SK-N-SH (cell line): ENCODE measurements at places on chromosomes 4 and X.

DNA sequence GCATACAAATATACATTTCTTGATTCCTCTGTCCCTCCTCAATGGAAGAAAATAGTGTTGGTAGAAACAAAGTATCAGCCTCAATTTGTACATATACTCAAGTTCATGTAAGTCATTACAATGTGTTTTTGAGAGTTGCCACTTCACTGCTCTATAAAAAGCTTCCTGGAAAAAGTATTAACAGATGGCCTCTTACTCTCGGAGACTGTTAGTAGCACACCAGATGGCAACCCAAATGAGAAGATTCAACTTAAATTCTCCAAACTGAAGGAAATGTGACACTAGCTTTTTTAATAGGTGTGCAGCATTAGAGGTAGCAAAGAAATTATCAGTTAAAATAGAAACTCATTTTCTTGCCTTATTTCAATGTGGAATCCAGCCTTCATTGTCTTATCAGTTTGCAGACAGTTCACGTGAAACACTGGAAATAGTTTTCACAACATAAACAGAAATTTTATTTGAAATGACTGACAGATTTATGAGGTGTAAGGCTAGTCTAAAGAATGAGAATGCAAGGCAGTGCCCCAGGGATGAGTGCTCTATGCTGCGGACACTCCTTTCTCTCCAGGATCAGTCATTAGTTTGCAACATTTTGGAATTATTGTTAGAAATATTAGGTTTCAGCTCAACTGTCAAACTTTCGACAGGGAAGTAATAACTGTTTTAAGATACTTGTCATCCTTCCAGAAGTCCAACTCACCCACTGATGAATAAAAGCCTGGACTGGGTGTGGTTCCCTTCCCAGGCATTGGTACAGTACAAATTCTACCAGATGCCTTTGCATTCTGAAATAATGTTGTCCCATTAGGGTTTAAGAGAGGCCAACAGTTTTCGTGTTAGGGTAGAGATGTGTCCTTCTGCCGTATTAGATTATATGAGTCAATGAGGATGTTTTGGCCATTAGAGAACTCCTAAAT is 50.9 kb downstream of the IDS start:
- DNase-seq = no peak

- no peak for DNase-seq
These were observed 15.4 kb downstream of the NHS start for GRCh38 chrX:17390419-17390850.

- DNase-seq = no peak
These were observed 15.5 kb upstream of the IGBP1 start for GRCh38 chrX:70117738-70118137.

DNA sequence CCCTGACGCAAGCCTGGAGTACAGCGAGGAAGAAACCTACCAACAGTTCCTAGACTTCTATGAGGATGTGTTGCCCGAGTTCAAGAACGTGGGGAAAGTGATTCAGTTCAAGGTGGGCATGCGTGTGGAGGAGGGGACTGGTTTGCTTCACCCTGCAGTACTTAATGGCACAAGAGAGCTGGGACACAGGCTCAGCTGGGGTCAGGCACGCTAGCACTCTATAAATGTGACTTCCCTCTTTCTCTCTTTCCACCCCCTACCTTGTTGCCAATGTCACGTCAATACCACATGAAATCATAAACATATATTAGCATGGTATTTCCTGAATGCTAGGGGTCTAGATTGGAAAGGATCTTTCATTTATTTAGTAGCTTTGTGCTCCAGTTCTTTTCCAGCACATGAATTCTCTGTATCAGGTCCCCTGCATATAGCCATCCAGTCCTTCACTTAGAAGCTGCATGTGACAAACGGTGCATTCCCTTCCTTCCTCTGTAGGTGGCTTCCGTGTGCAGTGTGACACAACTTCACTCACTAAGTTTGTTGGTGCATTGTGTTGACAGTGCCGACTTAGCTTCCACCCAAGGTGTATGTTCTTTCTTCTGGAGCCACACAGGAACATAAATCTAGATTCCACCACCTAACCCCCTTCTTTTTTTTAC is 25.6 kb downstream of the ZRSR2 start:
- peak; percentile 59 for DNase-seq

- DNase-seq = no peak
These were observed 17.1 kb downstream of the DDX3X start for GRCh38 chrX:41350976-41351569.

- no peak for DNase-seq
These were observed 173.0 kb downstream of the SPCS3 start for GRCh38 chr4:176492646-176493302.

DNA sequence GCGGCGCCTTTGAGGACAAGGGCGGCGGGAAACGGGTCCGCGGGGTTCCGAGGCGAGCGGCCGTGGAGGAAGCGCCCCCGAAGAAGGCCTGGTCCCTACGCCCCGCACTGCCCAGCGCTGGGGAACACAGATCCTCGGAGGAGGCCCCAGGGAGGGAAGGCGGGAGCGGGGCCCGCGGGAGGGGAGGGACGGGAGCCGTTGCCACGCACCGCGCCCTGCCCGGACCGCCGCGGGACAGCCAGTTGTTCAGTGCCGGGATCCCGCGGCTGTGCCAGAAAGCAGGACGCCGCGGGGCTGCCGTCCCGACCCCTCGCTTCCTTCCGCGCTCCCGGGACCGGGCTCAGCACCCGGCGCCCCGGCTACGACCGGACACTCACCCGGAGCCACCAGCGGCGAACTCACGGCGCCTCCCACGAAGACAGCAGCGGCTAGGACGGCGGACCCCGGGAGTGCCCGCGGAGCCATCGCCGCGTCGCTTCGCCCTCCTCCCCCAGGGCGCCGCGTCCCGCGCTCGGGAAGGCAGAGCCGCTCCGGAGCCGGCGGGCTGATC is 278 bp downstream of the RELL1 start:
- peak; percentile 76 for DNase-seq

- DNase-seq = no peak
These were observed 136.6 kb upstream of the SH3RF1 start for GRCh38 chr4:169407217-169407845.

GRCh38 chr4:95095348-95095974 is 337.7 kb downstream of the BMPR1B start:
- DNase-seq = peak; percentile 30

GRCh38 chrX:37825215-37825842 is 22.0 kb downstream of the DYNLT3 start:
- peak; percentile 12 for DNase-seq

DNA sequence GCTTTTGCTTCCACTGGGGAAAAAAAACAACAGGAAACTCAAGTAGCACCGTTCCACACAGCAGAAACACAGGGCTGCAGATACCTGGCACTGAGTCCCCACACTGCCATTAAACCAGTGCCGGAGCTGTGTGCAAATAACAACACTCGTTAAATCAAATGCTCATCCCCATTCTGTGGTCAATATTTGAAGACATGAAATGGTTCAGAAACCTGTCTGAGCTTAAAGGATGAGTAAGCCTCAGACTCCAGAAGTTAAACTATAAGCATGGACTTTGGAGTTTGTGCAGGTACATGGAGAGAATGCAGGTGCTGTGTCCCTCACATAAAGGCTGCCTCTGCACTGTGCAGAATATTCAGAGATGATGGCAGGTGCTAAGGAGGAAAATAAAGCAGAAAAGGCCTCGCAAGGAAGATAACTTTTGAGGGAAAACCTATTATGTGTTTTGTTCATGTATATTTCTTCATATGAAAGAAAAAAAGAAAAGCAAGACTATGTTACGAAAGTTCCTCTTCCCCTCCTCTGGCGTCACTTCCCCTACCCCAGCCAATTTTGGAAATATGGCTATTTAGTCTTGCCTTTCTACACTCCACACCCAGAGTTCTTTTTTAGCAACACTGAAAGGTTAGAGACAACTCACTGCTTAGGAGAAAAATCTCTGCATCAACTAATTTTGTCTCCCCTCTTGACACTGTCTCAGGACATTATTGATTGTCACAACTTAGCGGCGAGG is 4.6 kb downstream of the MPP1 start:
- no peak for DNase-seq

- DNase-seq = no peak
These were observed 1794.9 kb upstream of the TENM3 start for GRCh38 chr4:180448306-180448705.

GRCh38 chr4:141587897-141588296 is 48.5 kb upstream of the IL15 start:
- no peak for DNase-seq

- DNase-seq = no peak
These were observed 24.4 kb upstream of the DYNLT3 start for GRCh38 chrX:37871626-37872302.

- no peak for DNase-seq
These were observed 190.1 kb upstream of the C1QTNF7 start for GRCh38 chr4:15237648-15238230.

DNA sequence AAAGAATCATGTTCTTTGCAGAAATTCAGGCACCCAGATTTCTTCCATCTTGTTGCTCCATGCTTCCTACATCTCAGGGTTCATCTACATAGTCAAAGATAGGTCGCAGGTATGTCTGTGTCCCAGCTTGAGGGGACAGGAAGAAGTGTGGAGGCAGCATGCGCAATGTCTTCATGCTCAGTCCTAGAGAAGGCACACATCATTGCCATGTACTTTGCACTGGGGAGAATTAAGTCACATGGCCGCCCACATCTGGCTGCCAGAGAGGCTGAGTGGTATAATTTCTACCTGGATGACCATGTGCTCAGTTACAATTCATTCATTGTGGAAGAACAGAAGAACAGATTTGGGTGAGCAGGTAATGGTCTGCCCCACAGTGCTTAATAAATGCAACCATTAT is 54.1 kb downstream of the GAB1 start:
- peak; percentile 18 for DNase-seq

- DNase-seq = no peak
These were observed 17.5 kb downstream of the ZNF330 start for GRCh38 chr4:141238186-141238585.

GRCh38 chrX:106177106-106177981 is 9.2 kb downstream of the PWWP3B start:
- no peak for DNase-seq

DNA sequence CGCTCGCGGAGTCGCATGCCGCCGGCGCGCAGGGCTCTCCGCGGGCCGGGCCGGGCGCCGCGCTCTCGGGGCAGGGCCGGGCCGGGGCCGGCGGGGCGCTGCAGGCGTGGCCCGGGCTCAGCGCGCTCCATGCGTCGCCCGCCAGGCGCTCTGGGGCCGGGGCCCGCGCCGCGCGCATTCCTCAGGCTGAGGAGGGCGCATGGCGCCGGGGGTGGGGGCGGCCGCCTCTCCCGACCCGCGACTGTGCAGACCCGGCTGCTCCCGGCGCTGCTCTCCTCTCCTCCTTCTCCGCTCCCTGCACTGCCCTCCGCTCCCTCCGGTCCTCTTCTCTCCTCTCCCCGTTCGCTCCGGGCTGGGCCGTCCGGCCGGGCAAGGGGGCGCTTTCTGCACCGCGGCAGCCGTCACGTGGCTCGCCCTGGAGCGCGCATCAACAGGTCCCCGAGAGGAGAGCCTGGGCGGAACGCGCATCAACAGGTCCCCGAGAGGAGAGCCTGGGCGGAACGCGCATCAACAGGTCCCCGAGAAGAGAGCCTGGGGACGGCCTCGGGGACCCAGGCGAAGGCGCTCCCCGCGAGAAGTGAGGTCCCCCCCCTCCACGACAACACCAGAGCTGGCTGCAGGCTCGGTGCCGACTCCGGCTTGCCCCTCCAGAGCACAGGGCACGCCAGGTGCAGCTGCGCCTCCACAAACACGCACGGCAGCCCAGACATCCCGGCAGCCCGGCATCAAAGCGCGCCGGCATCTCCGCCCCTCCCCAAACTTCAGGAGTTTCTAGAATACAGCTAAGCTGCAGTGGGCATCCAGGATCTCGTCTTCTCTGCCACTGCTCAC is 12.9 kb downstream of the PPP2R3B start:
- no peak for DNase-seq

GRCh38 chr4:153160821-153161220 is 43.4 kb upstream of the TRIM2 start:
- no peak for DNase-seq

GRCh38 chr4:164488114-164488513 is 265.8 kb upstream of the SMIM31 start:
- DNase-seq = no peak

- peak; percentile 7 for DNase-seq
These were observed 15.8 kb upstream of the LDB2 start for GRCh38 chr4:16914208-16914607.

DNA sequence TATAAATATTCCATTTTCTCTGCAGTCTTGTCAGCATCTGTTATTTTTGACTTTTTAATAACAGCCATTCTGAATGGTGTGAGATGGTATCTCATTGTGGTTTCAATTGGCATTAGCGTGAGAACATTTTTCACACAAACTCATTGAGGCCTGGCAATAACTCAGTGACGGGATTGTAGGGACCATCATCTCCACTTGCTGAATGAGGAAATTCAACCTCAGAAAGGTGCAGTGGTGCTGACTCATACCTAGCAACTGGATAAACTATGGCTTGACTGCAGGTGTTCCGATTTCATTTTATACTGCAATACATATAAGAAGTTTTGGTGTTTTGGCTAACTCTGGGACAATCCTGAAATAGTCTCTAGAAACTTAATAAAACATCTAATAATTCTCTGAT is 88.3 kb upstream of the DDIT4L start:
- no peak for DNase-seq

- DNase-seq = no peak
These were observed 25.1 kb upstream of the ANKRD50 start for GRCh38 chr4:124737619-124738018.

GRCh38 chr4:150769845-150770244 is 187.9 kb downstream of the MAB21L2 start:
- no peak for DNase-seq
